AG10803 (cell line): ENCODE measurements at places on chromosomes 5 and 9.

GRCh38 chr9:105333076-105333475 is 88.6 kb downstream of the SLC44A1 start:
- DNase-seq, result peak; percentile 59

- DNase-seq, result no peak
Observed at GRCh38 chr5:97131921-97132320, 10.5 kb downstream of the LIX1 start.

GRCh38 chr5:352639-353611 is 31.4 kb downstream of the AHRR start:
- no peak for DNase-seq

DNA sequence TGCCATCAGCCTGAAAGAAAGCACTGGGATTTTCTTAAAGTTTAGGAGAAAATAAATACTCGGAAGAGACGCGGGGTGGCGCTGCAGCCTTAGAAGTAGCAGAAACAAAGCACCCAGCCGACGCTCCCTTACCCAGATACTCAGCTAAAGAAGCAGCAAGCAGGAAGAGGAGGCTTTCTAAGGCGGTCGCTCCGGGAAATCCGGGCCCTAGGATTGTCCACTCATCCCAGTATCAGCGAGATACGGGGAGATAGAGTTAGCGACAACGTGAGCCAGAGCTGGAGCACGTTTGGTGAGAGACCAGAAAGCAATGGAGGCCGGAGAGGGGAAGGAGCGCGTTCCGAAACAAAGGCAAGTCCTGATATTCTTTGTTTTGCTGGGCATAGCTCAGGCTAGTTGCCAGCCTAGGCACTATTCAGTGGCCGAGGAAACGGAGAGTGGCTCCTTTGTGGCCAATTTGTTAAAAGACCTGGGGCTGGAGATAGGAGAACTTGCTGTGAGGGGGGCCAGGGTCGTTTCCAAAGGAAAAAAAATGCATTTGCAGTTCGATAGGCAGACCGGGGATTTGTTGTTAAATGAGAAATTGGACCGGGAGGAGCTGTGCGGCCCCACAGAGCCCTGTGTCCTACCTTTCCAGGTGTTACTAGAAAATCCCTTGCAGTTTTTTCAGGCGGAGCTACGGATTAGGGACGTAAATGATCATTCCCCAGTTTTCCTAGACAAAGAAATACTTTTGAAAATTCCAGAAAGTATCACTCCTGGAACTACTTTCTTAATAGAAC is at the start of gene PCDHB2:
Gene PCDHB2 (plus strand): TSS at position 135 of the 782 bp plus-strand sequence. CDS start 176 bp downstream, at position 311.
- DNase-seq, result peak; percentile 65

- DNase-seq, result no peak
Observed at GRCh38 chr5:661891-662750, 31.0 kb downstream of the TPPP start.

GRCh38 chr5:160494451-160494850 is 72.8 kb downstream of the PTTG1 start:
- DNase-seq, result no peak
